Hematopoietic multipotent progenitor cell (in vitro differentiated cells): ENCODE measurements at places on chromosomes 5 and 9.

GRCh38 chr5:980001-980588 is 28.5 kb upstream of the NKD2 start:
- no peak for DNase-seq

DNA sequence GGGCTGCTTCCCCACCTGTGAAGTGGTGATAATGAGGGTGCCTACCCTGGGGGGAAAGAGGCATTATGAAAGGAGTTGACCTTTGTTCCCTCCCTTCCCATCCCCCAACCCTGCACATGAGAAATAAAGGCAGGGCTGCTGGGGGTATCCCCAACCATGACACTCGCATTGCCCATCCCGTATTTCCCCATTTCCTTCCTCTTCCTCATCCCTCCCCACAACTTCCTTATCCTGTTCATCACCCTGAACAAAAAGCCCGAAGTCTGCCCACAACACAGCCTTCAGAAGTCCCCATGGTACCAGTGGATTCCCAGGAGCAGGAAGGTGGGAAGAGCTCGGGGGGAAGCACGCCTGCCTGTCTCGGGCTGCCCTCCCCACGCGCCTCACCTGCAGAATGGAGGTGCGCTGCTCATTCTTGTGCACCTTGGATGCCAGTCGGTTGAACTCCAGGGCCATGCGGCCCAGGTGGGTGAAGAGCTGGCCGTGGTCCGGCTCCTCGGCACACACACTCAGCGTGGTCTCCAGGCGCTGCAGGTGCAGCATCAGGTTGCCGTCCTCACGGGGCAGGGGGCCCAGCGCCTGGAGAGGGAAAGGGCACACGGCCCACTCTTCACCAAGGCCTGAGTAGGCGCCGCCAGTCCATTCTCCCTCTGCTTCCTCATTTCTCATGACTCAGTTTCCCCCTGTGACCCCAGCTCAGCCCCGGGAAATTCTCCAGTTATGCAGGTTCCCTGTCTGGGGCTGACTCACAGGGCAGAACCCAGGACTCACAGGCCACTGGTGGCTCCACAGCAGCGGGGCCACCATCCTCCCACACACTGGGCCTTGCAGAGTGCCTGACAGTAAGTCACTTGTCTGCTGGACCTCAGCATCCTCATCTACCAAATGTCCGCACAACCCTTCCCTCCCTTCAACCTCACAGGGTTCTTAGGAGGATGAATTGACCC is 24.2 kb downstream of the TNIP1 start:
- no peak for DNase-seq

DNA sequence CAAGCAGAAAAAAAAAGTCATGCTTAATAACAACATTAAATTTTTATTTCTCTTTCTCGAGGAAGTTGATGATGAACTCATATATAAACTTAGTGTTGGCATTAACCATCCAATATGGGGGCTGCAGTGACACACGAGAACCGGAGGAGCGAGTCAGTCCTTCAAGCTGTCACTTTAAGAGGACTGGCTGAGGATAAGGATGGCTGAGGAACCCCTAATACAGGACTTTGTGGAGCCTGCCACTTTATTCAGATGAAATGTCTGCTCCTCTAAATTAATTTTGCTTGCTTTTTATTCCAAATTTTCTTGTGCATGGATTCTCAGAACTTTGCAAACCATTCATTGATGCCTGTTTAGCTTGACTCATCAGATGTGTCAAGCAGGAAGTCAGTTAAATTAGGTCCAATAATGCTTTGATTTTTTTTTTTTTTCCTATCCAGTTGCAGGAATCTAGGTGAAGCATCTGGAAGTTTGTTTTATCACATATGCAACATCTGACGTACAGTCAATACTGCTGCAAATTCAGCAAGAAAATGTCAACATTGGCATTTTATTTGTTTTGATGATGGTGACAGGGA is 144.2 kb upstream of the COL5A1 start:
- no peak for DNase-seq

GRCh38 chr5:158117467-158118160 is 258.7 kb upstream of the CLINT1 start:
- DNase-seq: no peak

DNA sequence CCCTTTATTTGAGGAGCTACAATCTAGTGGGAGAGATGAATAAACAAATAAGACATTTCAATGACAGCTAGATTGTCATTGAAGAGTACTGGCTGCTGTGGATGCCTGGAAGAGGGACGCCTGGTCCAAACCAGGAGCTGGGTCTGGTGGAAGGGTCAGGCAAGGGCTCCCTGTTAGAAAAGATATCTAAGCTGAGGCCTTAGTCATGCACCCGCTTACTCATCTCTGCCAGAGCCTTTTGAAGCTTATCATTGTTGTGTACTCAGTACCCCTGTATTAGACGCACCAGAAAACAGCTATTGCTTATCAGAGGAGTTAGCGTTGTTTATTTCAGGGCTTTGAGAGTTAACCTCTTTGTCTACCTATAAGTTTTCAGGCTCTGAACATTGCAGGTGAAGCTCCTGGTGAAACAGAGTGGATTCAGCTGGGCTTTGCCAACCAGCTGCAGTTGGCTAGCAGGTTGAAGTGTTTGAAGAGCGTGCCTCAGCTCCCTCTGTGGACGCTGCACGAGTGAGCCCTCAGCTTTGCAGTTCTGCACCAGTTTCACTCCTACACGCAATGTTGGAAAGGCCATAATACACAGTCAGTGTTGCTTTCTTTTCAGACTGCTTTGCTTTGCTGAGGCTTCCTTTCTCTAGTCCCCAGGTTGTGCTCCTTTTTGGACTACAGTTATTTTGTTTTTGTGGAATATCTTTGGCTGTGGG is 5.6 kb upstream of the GPR151 start:
- DNase-seq: no peak

- DNase-seq: no peak
Observed at GRCh38 chr9:114171500-114171899, 16.2 kb downstream of the COL27A1 start.

DNA sequence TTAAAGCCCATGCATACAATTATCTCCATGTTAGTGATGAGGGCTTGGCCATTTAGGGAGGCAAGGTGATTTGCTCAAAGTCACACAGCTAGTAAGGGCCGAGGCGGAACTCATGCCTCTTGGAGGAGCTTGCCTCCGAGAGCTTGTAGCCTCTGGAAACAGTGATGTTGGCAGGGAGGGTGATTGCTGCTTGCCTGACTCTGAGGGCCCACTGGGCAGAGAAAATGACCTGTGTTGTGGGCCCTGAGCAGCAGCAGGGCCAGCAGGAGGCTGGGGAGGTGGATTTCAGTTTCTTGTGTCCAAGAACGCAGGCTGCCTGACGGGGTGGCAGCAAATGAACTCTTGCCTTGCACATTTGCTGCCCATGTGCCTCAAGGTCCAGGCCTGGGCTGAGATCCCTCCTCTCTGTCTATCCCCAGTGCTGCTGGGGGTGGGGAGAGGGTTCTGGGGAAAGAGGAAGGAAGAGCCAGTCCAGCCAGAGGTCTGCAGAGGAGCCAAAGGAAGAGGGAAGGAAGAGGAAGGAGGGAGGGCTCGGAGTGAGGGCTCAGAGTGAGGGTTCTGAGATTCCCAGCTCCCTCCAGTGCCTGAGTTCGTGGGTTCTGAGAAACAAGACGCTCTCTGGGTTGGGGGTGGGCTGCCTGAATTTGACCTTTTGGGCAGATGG is 16.2 kb upstream of the PTGS1 start:
- no peak for DNase-seq
